ENCODE measurements at places on chromosomes 11 and 22.

DNA sequence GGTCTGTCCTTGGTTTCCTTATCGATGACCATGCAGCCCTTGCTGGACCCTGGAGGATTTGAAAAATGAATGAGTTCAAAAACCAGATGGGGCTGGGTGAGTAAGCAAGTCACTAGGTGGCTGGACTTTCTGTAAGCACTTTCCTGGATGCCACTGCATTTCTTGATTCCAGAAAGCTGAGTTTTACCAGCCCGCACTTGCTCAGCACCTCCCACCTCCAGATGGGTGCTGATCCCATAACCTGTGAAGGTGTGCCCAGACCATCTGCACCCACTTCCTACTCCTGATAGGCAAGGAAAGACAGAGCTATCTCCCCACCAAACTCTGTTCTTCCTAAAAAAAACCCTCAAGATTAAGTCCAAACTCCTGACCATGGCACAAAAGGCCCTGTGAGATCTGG is 21.1 kb downstream of the ASCC2 start:
- DNase-seq, result no peak

DNA sequence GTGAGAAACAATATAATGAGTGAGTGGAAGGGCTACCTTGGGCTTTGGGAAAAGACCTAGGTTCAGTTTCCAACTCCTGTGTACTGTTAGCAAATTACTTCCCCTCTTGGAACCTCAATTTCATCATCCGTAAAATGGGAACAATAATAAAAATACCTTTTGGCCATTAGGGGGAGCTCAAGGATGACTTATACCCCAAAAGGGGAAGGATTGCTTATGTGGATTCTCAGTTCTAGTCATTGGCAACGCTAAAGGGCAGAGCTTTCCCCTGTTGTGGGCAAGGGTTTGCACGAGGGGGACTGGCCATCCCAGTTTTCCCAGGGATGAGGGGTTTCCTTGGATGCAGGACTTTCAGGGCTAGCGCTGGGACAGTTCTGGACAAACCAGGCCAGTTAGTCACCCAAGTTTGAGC is 3.1 kb upstream of the COMMD9 start:
- no peak for DNase-seq

- no peak for DNase-seq
These were observed 1.0 kb downstream of the FUT4 start for GRCh38 chr11:94544646-94545263.

GRCh38 chr22:24518771-24519485 is 23.8 kb downstream of the UPB1 start:
- no peak for DNase-seq

DNA sequence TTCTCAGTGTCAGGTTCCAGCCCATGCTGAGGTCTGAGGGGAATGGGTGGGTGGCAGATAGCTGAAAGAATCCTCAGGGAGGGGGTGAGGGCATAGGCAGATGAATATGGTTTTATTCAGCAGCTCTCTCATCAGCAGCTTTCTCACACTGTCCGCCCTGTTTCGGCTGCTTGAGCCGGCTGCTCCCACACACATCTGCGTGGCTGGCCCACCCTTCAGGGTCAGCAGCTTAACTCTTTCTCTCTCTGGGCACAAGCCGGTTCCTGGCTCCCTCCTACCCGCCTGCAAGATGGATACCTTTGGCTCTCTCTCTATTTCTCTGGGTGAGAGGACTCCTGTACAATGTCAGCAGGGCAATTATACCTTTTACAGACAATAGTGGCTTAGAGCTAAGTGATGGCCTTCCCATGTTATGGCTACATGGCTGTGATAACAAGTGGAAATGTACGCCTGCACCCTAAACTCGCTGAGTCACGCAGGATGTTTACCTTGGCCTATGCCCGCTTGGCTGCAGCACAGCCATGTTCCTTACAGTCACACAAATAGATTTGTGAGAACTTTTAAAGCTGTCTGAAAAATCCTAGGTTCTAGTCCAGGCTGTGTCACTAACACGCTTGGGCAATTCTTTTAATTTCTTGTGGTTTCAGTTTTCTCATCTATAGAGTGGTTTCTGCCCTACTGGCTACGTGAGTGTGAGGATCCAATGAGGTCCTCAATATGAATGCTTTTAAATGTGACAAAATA is 4.1 kb downstream of the MMP20 start:
- DNase-seq, result no peak

DNA sequence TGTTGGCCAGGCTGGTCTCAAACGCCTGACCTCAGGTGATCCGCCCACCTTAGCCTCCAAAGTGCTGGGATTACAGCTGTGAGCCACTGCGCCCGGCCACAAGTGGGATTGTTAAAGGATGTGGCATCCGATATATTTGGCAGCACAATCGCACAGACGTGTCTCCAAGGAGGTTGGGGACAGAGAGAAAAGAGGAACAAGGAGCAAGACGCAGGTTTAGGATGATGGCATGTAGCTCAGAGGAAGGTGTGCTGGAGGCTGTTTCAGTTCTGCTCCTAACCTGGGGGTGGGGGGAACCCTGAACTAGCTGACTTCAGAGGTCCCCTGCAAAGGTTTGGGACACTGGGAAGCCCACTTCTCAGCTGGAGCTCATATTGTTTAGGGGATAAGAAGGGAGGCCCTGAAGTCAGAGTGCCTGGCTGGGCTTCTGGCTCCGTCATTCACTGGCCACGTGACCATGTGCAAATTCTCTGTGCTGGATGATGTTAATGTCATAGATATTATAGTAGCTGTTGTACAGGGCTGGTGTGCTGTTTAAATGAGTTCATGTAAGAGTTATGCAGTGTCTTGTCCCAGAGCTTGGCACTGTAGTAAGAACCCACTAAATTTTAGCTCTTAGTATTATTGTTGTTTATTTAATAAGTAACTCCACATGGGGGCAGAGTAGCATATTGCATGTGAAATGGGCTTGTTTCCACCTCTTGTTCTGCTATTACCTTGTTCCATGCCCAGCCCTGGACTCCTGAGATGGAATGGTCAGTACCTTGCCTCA is 129.7 kb downstream of the ST3GAL4 start:
- DNase-seq, result no peak

GRCh38 chr11:132408877-132409276 is 1038.5 kb downstream of the NTM start:
- no peak for DNase-seq

GRCh38 chr11:40134820-40135570 is 1324.5 kb downstream of the LRRC4C start:
- DNase-seq, result no peak

DNA sequence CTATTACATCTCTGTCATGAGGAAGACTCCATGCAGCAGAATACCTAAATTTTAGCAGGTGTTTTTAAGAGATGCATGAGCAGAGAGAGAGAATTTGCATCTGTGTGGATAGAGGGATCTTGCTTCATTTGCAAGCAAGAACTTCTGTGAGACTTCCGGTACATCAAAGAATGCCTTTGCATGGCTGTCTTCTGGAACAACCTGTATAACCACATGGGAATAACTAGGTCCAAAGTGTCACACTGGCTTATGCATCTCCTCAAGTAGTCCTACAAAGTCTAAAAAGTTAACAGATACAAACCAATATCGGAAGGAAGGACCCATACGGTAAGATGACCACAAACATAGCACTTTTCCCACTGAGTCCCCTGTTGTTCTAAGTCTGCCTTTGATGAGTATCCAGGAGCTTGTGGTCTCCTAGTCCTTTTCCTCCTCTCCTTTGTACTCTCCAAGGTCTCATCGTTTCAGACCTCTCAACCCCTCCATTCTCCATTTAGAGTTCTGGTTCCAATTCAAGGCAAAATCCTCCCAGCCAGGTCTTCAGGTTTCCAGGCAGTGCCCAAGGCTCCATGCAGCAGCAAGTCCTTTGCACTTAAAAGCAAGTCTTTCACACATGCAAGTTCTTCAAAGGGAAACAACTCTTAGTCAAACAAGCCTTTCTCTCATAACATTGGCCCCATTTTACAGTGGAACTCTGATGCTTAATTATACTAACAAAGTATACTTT is 581.7 kb upstream of the ARHGAP42 start:
- peak; percentile 15 for DNase-seq

- DNase-seq, result no peak
These were observed 1.3 kb upstream of the SBF2 start for GRCh38 chr11:10295064-10295901.

GRCh38 chr11:3660960-3661359 is 10.2 kb downstream of the CHRNA10 start:
- no peak for DNase-seq

DNA sequence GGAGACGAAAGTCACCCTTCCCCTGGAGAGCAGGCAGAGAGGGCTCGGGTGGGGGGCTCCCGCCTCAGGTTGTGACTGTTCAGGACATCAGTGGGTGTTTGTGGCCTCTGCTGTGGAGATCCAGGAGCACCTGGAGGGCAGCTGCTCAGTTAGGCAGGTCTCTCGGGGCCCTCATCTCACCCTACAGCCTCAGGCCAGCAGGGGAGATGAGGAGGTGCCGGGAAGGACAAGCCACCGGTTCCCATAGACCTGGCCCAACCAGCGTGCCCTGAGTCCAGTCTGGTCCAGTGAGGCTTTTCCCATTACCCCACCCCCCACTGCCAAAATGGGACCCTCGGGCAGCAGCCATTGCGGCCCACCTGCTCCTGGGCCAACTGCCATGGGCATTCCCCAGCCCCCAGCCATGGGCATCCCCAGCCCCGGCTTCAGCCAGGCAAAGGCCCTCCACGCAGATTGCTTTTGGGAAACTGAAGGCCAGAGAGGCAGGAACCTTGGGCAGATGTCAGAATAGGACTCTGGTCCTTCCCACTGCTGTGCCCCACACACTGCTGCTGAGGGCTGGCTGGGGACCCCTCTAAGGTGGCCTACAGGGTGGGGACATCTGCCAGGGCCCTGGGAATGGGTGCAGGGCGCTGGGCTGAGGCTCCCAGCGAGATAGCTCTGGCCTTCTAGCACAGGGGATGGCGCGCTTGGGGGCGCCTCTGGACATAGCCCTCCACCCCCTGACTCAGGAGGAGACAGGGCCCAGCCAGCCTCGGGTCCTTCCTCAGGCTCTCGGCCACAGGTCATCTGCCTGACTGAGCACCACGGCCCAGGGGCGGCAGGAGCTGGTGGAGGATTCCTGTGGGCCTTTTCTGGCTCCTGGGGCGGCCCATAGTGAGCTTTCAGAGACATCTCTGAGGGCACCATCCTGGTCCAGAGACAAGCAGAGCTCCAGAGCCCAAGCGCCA is 4.8 kb downstream of the PIM3 start:
- no peak for DNase-seq

- peak; percentile 15 for DNase-seq
These were observed 421.6 kb downstream of the METTL15 start for GRCh38 chr11:28529540-28530410.

DNA sequence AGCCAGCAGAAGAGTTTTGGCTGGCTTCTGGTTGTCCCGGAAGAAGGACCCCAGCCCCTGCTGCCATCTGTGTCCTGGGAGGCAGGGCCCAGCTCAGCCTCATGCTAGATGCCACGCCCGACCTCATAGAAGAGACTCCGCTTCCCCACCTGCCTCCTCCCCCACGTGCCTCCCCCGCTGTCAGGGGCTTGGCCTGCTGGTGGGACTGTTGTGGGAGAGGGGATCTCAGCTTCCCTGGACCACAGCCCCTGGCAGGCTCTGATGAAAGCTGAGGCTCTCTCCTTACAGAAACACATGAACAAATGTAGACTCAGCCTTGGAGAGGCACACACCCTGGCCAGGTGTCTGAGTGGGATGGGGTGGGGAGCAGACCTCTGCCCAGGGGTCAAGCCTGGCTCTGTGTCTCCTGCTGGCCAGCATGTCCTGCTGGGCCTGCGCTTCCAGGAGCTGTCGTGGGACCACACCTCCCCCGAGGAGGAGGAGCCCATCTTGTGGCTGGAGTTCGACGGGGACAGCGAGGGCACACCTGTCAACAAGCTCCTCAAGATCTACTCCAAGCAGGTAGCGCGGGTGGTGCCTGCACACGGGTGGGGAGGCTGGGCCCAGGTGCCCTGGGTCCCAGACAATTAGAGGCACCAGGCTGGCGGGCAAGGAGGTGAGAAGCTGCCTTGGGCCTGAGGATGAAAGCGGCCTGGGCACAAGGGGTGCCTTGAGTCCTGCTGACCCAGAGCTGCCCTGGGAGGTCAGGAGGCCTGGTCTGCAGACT is 14.1 kb downstream of the FRMD8 start:
- DNase-seq, result no peak

GRCh38 chr11:32262367-32262766 is 171.5 kb downstream of the RCN1 start:
- peak; percentile 15 for DNase-seq

DNA sequence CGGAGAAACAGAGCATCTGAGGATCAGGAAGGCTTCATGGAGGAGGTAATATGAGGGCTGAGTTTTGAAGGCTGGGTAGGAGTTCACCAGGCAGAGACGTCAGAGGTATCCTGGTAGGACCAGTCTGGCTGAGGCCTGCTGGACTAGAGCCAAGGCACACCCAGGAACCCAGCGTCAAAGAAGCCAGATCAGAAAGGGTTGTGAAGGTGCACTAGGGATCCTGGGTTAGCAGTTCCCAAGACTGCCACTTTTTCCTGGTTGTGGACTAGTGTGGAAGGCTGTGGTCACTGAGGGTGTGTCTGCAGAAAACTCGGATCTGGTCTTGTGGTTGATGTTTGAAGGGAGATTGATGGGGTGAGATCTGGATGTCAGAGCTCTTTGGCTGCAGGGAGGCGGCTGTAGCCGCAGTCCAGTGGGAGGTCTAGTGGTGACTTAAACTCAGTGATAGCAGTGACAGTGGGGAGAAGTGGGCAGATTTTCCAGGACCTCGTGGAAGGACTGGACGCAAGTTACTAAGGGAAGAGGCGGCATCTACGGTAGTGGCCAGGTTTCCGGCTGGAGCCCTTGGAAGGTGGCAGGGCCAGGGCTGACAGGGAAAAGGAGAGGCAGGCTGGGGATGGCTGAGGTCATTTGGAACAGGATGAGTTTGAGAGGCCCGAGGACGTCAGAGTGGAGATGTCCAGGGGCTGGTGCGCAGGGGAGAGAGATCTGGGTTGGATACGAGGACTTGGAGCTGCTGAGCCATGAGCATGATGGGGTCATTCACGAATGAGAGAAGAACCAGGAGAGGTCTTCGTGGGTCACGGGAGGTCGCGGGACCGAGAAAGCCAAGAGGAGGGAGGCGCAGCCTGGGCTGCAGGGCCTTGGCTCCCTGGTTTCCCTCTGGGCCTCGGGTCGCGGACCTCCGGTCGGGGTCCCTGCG is 10.9 kb downstream of the RELA start:
- DNase-seq, result no peak

- DNase-seq, result no peak
These were observed 31.4 kb downstream of the LIMK2 start for GRCh38 chr22:31243339-31244045.

DNA sequence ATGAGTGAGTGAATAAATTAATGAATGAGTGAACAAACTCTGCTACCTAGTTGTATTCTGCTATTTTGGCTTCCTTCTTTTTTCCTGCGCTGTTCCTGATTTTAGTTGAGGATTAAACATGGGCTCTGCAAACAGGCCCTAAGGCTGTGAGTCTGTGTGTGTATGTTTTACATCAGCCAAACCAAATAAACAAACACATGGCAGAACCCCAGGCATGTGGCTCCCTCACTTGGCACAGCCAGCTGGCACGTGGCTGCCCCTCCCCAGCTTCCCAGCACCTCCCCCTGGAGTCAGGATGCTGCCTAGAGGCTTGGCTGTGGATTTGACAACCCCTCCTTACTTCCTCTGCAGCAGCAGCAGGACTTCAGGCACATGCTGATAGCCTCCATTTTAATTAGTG is 593.2 kb downstream of the INSC start:
- no peak for DNase-seq
